Upper lobe of left lung (tissue), 6 donors: ENCODE measurements at places on chromosomes 2 and 18.
A peak's percentile ranks its signal among the peaks of the same experiment; 100 is the strongest.

DNA sequence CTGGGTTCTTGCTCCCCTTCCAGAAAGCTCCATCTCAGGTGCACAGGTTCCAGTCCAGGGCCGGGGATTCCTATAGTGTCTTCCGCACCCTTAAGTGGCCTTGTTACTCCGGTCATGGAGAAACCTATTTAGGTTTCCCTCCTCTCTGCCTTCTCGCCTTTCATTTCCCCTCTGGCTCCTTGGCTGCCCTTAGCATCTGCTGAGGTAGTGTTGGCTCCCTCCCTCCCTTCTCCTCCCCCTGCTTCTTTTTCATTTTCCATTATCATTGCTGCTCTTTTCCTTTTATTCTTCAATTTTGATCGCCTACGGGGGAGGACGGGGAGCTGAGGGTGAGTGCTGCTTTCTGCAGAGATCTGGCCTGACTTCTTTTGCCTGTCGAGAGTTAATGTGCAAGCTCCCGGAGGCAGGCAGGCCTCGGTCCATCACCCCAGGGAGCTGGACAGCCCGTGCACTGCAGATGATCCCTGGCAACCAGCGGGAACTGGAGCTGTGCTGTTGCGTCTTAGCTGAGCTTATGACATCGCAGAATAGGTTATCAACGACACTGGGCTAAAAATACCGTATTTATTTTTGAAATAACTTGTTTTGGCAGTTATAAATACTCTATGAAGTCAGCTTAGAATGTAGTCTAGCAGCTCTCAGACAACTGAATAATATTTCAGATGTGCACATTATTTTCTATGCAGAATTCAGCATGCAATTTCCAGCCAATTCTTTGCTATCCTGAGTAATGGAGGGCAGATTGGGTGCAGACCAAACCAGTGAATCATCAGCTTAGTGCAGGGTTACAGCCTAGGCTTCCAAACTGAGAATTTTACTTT is 141.9 kb downstream of the SLC4A3 start:
- peak; percentile 11 for DNase-seq

DNA sequence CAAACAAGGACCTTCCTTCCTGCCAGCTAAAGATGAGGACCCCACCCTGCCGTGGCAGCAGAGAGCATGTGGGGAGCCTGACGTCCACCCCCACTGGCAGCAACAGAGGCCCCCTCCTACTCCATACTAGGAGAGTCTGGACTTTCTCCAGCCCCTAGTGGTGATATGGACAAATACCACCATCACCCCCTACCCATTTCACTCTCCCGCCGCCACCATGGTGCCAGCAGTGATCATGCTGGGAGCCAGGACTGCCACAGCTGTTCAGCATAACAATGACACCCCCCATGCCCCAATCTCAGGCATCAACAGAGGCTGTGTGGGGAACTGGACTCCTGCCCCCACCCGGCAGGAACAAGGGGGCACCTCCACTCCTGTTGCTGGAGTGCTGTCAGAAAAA is 42.7 kb upstream of the ATP9B start:
- DNase-seq: no peak

DNA sequence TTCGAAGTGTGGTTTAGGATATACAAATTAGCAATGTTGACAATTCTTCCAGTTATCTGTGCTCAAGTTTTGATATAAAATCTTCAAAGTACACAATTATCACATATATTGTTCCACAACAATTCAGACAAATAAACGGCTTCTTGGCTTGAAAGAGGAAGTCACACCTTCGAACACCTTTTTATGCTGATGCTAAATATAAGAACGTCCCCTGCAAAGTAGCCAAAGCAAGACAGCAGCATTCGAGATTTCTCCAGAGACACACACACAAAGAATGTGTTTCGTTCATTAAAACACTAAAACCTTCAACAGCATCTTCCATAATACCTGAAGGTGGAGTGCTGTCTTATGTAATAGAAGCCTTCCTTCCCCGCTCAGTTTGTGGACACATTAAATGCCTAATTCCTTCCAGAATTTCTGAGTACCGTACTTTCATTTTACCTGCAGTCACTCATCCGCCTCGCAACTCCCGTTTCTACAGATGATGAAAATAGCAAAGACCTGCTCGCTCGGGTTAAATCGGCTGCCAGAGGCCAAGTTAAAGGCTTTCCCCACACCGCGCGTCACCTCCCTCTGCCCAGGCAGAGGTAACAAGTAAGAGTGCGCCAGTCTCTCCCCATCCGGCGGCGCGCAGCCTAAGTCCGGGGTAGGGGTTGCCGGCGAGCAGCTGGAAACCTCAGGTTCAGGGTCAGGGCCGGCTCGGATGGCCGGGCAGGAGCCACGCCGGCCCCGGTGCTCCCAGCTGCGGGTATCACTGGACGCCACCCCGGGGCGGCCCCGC is 847 bp downstream of the SERPINE2 start:
- DNase-seq: no peak

DNA sequence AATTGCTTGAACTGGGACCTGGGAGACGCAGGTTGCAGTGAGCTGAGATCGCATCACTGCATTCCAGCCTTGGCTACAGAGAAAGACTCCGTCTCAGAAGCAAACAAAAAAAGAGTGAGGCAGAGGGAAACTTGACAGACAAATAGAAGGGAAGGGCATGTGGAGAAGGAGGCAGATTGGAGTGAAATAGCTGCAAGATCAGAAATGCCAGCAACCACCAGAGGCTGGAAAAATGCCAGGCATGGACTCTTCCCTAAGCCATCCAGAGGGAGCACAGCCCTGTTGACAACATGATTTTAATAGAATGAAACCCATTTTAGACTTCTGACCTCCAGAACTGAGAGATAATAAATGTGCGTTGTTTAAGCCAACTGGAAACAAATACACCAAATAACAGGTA is 447.2 kb upstream of the SPHKAP start:
- no peak for DNase-seq

- DNase-seq: no peak
These were observed 30.6 kb downstream of the ITSN2 start for GRCh38 chr2:24329700-24330099.

DNA sequence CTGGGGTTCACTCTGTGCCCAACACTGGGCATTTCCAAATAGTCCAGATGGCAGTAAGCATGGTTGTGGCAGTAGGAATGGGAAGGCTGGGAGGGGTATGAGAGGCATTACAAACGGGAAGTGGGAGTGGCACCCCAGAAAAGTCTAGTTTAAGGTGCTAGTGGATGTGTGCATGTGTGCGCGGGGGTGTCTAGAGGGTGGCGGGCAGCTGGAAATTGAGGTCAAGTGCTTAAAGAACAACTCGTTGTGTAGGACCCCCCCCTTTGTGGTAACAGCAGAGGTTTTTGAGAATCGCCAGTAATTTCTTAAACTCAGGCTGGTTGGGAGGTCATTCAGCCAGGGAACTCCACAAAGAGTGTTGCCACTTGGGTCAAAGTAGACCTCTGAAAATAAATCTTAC is 69.9 kb downstream of the RHBDD1 start:
- no peak for DNase-seq

DNA sequence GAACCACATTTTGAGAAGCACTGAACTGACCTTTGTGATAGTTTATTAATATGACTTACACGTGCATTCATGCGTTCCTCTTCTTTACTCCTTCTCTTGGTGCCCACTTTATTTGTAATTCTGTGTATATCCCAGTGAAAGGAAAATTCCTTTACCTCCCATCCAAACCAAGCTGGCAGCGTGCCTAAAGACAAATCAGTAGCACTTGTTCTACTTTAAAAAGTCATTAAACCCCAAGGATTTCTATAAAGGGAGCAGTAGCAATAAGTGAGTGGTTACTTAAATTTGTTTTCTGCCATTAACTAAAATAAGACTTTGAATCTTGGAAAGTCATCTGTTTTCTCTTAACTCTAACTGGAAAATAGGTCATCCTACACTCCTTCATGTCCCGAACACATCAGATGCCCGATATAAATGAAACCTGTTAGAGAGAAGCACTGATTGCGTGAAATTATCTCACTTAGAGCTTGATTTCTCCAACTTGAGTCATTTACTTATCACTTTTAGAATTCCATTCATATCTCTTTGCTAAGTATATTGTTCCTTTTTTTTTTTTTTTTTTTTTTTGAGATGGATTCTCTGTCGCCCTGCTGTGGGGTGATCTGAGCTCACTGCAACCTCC is 10.7 kb downstream of the PIK3C3 start:
- DNase-seq: no peak

DNA sequence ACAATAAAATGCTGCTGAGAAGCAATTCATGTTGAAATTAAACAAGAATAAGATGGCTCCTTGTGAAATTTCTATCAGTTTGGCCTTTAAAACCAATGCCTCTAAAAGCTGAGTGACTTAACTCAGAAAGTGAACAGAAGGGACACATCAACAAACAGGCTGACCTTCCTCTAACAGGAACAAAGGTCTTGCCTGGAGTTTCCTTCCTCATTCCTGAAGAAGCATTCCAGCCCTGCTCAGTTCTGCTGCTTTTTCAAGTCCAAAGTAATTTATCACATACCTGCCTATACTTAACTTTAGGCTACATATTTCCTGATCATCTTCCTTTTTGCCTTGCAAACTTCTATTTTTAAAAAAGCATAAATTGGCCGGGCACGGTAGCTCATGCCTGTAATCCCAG is 14.1 kb downstream of the PTRHD1 start:
- no peak for DNase-seq

- DNase-seq: no peak
These were observed at the start of gene KCNIP3 for GRCh38 chr2:95296880-95297487. TSS of gene KCNIP3 (plus strand) at chr2:95297347. CDS start at chr2:95297439, 92 bp downstream.

- DNase-seq: no peak
These were observed 46.4 kb upstream of the MRPL33 start for GRCh38 chr2:27724905-27725701.

DNA sequence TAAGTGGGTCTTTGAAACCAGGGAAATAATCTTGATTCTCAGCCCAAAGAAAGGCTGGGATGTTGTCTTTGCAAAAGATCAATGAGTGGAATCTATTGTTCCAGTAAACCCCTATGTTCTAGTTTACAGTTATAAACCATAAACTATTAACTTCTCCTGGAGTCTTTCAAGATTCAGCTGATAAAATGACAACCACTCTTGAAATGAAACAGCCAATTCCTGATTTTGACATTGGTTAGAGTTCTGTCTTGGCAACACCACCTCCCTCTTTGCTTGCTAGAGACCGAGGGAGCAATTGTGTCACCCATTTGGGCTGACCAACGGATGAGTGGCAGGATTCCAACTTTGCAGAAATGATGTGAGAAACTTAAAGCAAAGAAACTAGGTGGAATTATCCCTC is 746.9 kb downstream of the SLC4A3 start:
- no peak for DNase-seq

GRCh38 chr2:204655101-204655500 is 109.8 kb downstream of the PARD3B start:
- DNase-seq: no peak

DNA sequence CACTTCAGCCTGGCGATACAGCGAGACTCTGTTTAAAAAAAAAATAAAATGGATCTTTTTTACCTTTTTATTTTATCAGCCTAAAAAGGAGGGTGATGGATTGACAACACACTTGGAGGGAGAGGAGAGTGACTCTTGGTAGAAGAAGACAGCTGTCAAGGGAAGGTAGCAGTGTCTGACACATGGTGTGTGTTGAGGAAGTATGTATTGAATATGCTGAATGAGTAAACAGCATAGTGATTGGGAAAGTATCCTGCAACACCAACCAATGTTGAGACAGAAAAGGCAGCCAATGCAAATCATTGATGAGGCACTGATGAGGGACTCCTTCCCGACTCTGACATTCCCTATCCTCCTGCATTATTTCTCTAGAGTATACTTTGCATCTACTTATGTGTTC is 306.4 kb downstream of the LPIN1 start:
- no peak for DNase-seq

GRCh38 chr2:172944022-172944793 is 131.4 kb upstream of the MAP3K20 start:
- DNase-seq: no peak

DNA sequence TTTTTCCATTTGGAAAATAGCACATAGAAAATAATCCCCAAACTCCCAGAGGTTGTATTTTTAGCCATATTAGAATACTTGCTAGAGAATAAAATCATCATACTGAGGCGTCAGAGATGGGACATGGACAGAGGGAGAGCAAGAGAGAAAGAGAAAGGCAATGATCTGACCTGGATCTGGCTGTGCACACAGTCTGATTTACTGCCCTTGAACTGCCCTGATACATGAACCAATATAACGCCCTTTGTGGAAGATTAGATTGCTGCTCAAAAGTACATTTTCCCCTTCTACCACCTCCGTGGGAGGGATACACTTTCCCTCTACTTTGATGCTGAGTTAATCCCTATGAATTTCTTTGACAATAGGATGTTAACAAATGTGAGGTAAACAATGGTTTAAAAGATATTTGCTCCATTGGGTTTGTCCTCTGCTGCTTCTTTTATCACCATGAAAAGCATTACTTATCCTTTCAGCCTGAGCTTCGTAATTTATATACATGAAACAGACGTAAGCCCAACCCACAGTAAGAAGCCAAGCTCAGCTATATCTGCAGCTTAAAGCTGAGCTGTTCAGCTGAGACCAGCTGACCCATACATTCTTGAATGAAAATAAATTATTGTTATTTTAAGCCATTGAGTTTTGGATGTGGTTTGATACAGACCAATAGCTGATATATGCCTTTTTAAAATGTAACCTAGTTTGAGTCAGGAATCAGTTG is 1664.6 kb upstream of the CELF4 start:
- no peak for DNase-seq

DNA sequence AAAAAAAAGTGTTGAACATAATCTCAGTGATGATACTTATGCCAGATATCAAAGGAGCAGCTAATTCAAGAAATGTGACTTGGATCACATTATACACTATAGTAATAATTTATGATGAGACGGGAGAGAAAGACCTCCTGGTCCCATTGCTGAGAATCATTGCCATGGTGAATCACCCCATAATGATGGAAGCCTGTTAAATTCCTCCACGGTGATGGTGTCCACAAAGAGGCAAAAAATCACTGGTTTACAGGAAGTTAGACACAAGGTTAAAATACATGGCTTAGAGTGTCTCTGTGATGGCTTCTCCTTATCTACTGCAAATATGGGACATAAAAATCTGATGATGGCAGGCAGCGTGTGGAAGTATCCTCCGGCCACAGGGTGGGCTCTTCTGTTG is 210.0 kb downstream of the CDH2 start:
- DNase-seq: no peak

DNA sequence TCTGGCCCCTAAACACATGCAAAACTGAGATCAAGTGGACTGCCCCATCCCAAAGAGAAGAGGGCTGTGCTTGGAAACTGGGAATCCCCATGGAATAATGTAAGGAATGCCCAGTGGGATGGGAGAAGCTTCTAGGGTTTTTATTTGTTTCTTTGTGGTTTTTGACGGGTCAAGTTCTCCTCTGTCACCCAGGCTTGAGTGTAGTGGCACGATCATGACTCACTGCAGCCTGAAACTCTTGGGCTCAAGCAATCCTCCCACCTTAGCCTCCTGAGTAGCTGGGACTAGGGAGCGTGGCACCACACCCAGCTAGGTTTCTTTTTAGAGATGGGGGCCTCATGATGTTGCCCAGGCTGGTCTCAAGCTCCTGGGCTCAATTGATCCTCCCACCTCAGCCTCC is 101.7 kb upstream of the ZSWIM2 start:
- no peak for DNase-seq

GRCh38 chr2:157911246-157911645 is 35.1 kb upstream of the ACVR1 start:
- DNase-seq: no peak
